ENCODE measurements at places on chromosomes 12 and 14.

DNA sequence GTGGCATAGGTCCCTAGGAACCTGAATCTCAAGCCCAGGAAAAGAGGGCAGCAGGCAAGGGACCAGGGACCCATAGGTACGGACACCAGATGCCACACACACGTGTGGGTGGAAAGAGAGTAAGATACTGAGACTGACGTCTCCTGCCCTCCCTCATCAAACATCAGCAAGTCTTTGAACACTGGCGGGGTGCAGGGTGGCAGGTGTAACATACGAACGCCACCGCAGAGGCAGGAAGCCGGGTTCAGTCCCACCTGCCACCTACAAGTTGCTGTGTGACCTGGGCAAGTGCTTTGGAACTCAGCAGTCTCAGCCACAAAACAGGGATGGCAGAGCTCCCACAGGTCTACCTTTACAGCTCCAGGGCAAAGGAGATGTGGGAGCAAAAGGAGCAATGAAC is 11.1 kb downstream of the ACTN1 start:
- DNase-seq = no peak

DNA sequence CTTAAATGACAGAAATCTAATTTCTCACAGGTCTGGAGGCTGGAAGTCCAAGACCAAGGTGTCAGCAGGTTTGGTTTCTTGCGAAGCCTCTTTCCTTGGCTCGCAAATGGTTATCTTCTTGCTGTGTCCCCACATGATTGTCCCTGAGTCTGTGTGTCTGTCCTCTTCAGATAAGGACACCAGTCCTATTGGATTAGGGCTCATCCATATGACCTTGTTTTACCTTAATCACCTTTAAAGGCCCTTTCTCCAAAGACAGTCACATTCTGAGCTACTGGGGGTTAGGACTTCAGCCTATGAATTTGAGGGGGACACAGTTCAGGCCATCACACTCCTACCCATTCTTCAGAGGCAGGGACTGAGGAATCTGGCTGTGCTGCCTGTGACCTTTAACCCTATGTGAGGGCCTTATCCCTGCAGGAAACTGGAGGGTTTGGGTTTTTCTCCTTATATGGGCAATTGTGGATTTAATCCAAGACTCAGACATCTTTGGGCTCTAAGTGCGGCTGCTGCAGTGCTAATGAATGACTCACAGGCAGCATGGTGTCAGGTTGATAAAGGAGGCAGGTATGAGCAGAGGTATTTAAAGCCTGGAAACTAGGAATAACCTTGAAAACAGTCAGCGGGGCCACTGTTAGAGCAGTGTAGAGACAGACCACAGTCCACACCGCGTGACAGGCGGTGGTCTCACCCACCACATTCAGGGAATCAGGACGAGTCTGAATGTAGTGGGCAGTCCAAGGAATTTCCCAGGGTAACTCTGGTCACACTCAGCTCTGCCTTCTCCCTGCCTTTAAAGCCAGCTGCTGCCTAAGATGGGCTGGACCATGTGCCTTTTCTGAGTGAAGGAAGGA is 10.2 kb downstream of the TPCN1 start:
- DNase-seq = peak; percentile 81

DNA sequence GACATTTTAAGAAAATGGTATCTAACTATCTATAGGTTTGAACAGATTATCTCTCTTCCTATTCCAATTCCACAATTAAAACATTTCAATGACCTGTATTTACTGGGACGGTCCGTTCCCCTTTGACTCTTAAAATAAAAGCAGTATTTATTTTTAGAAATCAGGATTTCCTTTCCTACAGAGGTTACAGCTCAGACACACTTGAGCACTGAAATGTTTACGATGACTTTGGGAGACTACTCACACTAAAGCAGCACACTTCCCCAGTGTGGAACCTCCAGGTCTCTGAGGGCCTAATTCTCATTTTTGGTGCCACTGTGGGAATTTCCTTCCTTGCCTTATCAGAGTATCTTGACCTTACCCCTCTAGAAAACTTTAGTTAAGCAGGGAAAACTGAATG is 181.8 kb downstream of the PRKD1 start:
- DNase-seq = no peak

- DNase-seq = peak; percentile 46
These were observed 307.3 kb downstream of the CEP128 start for GRCh38 chr14:80634106-80634758.

- peak; percentile 48 for DNase-seq
These were observed 604 bp downstream of the GLIPR1 start for GRCh38 chr12:75481013-75481705.

- DNase-seq = no peak
These were observed 117.6 kb upstream of the PWP1 start for GRCh38 chr12:107567876-107568619.

DNA sequence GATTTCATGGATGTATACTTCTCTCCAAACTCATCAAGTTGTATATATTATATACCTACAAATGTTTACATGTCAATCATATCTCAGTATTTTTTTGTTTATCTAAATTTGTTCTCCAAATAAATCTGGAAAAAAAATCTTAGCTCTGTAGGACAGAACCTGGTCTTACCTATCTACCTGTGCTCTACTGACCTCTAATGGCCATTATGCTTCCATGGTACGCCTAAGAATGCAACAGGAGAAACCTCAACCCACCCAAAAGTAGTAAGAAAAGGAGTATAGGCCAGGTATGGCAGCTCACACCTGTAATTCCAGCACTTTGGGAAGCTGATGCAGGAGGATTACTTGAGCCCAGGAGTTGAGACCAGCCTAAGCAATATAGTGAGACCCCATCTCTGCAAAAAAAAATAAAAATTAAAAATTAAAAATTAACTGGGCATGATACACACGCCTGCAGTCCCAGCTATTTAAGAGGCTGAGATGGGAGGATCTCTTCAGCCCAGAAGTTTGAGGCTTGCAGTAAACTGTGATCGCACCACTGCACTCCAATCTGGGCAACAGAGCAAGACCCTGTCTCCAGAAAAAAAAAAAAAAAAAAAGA is 8.7 kb downstream of the OR11H4 start:
- peak; percentile 5 for DNase-seq

DNA sequence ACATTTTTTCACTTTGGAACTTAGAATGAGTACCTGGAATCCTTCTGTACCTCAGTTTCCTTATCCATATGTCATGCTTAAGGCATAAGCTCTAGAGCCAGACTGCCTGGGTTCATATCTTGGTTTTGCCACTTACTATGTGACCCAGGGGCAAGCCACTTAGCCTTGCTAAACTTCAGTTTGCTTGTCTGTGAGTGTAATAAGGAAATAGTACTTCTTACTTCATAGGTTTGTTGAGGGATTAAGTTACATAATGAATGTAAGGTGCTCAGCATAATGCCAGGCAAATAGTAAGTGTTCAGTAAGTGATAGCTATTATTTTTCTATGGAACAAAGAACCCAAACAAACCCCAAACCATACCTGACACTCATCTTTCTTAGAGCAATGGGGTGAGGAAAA is 225.1 kb downstream of the BCAT1 start:
- DNase-seq = no peak

DNA sequence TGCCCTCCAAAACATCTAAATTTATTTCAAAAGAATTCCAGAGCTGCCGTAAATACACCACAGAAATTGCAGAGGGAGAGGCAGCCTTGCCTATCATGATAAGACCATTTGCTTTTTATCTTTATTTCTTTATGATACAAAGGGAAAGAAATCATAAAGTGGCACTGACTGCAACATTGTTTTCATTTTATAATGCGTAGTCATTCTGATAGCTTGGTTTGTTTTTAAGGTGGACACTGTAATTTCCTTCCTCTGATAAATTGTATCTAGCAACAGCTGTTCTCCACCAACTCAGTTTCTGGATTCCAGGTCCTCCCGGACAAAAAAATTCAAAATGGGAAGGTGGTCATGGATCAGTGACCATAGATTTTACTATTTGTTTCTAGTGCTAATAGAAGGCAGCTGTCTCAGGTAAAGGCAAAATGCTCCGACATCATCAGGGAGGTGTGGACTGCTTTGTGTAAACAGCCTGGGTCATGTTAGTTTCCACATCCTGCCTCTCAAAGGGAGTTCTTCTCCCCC is 623 bp upstream of the TSPAN8 start:
- peak; percentile 9 for DNase-seq

DNA sequence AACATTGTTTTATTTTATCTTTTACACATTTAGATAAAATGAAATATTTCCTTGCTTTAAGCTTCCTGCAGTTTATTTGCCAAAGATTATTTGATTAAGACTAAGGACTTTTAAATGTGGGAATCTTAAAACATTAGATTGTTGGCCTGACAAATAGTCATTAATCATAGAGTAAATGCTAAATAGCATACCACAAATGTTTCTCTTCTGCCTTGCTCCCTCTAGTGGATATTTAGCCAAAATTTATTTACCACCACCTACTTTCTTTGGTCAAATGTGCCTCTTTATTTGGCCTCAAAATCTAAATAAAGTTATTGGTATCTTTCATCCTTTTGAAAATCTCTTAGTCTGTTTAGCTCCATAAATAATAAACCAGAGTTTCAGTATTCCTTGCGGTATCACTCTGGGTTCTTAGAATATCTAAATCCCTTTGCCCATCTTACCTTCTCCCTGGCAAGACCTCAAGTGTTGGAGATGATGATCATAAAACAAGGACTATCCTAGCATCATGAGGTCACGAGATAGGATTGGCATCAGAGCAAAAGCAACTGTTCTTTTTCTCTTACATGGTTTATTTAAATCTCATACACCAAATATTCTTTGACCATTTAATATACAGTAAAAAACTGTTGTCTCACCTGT is 150.6 kb upstream of the AEBP2 start:
- peak; percentile 69 for DNase-seq

DNA sequence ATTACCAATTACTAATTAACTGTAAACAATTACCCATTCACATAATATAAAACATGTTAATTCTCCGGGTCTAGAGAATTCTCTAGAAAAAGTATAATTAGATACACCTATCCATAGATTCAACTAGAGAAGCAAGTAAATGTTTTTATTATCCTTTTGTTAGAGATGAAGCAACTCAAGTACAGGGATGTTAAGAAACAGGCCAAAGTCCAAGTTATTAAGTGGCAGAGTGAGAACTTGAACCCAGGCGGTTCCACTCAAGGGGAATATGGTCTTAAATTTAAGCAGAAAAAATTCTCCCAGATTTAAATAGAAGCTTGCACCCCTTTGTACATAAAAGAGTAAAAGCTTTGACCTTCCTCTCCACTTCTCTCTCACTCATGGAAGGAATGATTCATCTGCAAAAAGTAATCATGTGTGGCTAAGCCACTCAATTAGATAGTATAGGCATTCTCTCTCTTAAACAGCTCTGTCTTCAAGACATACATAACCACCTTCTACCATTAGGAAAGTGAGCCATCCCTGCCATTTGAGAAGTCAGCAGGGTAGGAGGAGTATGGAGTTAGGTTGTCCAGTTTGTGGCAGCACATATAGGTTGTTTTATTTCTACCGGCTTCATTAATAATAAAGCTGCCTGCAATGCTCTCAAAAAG is 34.1 kb downstream of the ERGIC2 start:
- DNase-seq = peak; percentile 7

- DNase-seq = peak; percentile 79
These were observed 4.6 kb downstream of the AP1G2 start for GRCh38 chr14:23562822-23563472.

DNA sequence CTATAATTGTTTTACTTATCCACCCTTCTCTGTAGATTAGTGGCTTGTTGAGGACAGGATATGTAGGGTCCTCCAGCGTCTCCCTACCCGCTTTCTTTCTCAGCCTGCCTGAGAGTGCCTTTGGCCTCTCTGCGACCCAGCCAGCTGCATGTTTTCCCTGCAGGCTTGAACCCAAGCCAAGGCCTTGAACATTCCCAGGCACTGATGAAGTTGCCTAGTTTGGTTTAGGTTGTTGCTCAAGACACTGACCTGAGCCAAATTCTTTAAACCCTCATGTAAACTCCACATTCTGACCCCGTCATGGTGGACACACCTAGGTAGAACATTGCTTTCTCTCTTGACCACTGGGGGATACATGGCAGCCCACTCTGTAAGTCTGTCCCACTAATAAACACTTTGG is 33.4 kb upstream of the TXNRD1 start:
- DNase-seq = peak; percentile 97

GRCh38 chr12:45655186-45655585 is 74.3 kb upstream of the ARID2 start:
- DNase-seq = peak; percentile 23

- peak; percentile 12 for DNase-seq
These were observed 884 bp downstream of the GPD1 start for GRCh38 chr12:50104417-50105366.

DNA sequence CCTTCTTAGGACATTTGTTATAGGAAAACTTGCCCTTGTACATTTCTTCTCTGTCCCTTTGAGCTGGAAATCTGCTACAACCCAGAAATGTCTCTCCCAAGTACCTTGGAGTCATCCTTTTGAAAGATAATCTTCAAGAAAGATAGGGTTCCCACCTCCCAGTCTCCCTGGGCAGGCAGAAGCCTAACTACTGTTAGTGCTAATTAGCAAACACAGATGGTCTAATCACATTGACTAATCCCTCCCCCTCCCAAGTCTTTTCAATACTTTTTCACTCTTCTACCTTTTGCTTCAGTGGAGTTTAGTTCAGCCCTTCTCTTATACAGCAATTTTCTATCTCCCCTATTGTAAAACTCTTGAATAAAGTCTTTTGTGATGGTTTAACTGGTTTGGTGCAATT is 129.8 kb upstream of the PPFIA2 start:
- DNase-seq = no peak

DNA sequence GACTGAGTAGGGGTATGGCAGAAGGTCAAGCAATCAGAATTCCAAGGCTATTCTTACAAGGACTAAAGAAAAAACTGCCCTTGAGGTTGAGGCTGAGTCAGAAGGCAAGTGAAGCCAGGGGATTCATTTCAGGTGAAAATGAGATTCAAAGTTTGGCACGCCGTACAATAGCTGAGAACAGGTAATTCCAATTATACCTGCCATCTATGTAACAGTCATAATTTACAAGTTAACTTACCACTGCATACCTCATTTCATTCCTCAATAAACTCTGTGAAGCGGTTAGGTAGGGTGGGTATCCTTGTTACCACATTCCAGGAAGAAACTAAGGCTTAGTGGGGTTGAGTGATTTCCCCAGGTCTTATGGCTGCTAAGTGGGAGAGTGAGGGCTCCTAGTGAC is 64.1 kb downstream of the STON2 start:
- DNase-seq = no peak

DNA sequence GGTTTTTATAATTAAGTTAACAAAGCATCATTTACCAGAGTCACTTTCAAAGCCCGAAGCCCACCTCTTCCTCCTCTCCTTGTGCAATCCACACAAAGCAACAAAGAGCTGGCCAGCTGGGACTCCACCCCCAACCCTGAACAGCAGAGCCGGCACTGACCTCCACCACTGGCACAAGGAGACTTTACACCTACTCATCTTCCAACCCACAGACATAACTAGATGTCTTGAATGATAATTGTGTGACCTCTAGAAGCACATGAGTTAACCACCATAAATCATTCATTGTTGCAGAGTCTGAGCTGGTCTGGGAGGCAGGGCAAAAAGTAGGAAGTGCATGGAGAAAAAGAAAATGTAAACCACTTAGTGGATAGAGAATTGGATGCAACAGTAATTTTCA is 72.2 kb downstream of the ST8SIA1 start:
- DNase-seq = peak; percentile 22

- DNase-seq = no peak
These were observed 8.4 kb upstream of the PPTC7 start for GRCh38 chr12:110591451-110592051.

Measured in cardiac fibroblast (primary cell).